ENCODE measurements at places on chromosomes 16 and 17. TPM values are rescaled to one million over a fixed set of nuclear protein-coding genes. Genes with fewer than 3 reads are reported as not detected.

DNA sequence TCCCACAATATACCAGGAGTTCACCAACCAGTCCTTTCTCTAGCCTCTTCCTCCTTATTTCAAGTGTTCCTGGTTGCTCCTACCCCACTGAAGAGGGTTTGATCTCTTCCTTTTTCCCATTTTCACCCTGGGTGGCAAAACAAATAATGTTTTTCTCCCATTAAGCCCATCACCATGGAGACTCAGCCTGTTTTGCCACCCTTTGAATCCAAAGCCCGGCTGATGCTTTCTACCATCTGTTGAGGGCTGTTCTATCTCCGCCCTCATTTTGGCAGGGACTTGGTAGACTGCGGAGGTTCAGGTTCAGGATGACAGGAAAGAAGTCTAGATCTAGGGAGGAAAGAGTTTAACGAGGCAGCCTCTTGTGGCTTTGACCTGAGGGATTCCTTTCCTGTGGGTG is 2.6 kb downstream of the DNAH2 start:
- no peak for DNase-seq

CTRB2 gene
- not detected for total RNA-seq

- no peak for DNase-seq
Measured at GRCh38 chr17:56136301-56136700, 17.0 kb upstream of the ANKFN1 start.

- DNase-seq = no peak
Measured at GRCh38 chr16:14629612-14629918, 495 bp downstream of the PARN start.

- peak; percentile 49 for DNase-seq
Measured at GRCh38 chr17:31674305-31674704, 184.7 kb downstream of the COPRS start.

- peak; percentile 81 for DNase-seq
Measured at GRCh38 chr17:41773190-41773588, 13.3 kb downstream of the JUP start.

DNA sequence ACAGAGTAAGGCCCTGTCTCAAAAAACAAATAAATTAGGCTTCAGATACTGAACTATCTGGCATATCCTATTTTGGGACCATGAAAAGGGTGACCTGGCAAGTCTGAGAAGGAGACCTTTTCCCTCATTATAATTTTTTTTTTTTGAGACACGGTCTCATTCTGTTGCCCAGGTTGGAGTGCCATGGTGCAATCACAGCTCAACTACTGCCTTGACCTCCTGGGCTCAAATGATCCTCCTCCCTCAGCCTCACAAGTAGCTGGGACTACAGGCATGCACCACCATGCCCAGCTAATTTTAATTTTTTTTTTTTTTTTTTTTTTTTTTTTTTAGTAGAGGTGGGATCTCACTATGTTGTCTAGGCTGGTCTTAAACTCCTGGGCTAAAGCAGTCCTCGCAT is 37.3 kb downstream of the PLCG2 start:
- no peak for DNase-seq

CPD gene
- total RNA-seq = 56.9 TPM

SPN gene
- 0.15 TPM for total RNA-seq

- DNase-seq = no peak
Measured at GRCh38 chr17:80944326-80944725, 47.3 kb upstream of the CHMP6 start.

- DNase-seq = no peak
Measured at GRCh38 chr16:64109241-64109640, 1012.6 kb downstream of the CDH11 start.

DNA sequence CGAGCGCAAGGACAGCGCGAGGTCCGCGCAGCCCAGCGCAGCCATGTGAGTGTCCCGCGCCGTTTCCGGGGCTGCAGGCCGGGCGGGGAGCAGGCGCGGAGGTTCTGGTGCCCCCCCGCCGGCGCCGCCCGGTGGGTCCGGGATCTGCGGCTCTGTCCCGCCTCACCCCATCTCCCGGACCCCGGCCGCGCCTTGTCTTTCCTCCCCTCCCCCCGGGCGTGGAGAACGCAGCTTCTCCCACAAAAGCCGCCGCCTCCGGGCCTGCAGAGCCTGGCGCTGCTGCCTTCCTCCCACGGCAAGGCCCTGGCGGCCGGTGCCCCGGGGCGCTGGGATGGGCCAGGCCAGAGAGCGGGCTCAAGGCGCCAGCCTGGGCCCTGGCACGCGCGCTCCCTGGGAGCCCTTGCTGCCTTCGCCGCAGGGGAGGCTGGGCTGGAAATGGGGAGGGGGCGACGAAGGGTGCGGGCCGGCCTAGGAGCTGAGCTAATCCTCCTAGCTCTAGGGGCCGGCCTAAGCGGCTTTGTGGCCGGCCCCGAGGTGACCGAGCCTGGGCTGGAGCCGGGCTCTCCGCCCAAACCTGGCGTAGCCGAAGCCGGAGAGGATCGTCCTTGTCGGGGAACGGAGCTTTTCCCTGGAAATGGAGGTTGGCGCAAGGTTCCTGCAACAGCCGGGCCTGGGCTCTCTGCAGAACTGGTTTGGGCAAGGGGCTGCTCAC is 397 bp downstream of the RIPOR1 start:
- no peak for DNase-seq

- DNase-seq = no peak
Measured at GRCh38 chr17:62064029-62064790, 868 bp downstream of the MED13 start.

GRCh38 chr16:22898874-22899348 is 84.9 kb downstream of the HS3ST2 start:
- DNase-seq = peak; percentile 17

RAPGEFL1 gene
- 2.4 TPM for total RNA-seq

DNA sequence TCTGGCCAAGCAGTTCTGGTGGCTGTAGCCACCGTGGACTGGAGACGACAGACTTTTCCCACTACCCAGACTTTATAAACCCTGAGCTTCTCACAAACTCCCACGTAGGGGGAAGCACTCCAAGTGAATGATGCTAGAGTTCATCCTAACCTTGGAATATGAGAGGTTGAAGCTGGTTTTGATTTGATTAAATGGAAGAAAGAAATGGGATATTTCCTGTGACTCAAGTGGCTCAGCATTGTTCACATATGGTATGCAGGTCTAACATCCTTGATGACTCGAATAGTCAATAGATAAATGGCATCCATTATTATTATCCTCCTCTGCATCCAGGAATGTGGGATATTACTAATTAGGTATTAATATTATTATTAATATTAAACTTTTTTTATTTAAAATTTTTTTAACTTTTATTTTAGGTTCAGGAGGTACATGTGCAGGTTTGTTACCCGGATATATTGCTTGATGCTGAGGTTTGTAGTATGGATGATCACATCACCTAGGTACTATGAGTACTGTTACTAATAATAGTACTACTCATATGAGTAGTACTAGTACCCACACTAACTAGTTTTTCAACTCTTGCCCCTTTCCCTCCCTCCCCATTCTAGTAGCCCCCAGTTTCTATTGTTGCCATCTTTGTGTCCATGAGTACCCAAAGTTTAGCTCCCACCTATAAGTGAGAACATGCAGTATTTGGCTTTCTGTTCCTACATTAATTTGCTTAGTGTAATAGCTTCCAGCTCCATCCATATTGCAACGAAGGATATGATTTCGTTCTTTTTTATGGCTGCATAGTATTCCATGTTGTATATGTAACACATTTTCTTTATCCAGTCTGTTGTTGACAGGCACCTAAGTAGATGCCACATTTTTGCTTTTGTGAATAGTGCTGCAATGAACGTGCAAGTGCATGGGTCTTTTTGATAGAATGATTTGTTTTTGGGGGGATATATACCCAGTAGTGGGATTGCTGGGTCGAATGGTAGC is 22.9 kb downstream of the PIK3R6 start:
- DNase-seq = no peak

All from HFFc6 (cell line).